IMR-90 (cell line): ENCODE measurements at places on chromosomes 11 and 22. TPM values are rescaled to one million over a fixed set of nuclear protein-coding genes. Genes with fewer than 3 reads are reported as not detected.

Gene RNH1
- 238 and 247 TPM in 2 replicates for polyA plus RNA-seq

Gene SORL1
- 1.0 and 1.2 TPM in 2 replicates for polyA plus RNA-seq

Gene NRIP3
- polyA plus RNA-seq = 9.8 and 11.5 TPM in 2 replicates

Gene MB
- polyA plus RNA-seq = not detected in 2 replicates

DNA sequence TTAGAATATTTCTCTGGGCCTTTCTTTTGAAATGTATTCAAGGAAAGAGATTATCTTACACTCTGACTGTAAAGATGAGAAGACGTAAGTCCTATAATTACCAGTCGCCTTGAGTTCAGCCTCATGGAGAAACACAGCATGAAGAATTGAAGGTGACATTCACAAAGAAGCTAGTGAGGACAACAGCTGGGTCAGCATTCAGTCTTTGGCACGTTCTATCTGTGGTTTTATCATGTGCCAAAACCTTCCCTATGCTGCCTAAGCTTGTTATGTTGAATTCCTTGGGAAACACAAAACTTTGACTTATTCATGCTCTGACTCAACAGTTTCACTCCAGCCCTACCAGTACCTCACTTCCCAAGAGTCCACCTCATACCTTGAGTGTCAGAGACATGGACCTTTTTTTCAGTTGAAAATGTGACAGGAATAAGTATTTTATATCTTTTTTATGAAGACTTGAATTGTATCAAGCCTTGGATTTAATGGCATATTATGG, 198.8 kb upstream of the KIRREL3 start:
- no peak overlapping the region for H3K4me3 ChIP-seq
- H3K4me1 ChIP-seq = no peaks in the 10 kb centered on the region
- H3K36me3 ChIP-seq = no peaks in the 10 kb centered on the region
- DNase-seq = no peak

DNA sequence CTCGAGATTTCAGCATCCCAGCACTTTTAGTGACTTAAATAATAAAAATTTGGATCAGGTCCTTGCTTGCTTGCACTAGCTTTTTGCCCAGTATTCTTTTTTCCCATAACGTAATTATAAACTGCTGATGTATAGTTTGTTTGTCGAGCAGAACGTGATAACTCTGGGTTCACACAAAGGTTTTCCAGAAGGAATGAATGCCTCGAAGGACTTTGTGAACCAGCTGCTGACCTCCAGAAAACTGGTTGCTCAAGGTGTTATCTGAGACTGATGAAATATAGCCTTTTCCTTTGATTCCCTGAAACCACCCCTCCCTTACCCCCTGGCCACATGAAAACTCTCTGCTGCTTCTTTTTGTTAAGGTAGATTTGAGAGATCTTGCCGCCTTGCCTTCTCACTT, 229.1 kb upstream of the CARD18 start:
- H3K4me1 ChIP-seq = no peaks in the 10 kb centered on the region
- no peak overlapping the region for H3K27ac ChIP-seq
- no peaks in the 10 kb centered on the region for H3K27me3 ChIP-seq
- H3K36me3 ChIP-seq = no peaks in the 10 kb centered on the region
- no peak for DNase-seq

DNA sequence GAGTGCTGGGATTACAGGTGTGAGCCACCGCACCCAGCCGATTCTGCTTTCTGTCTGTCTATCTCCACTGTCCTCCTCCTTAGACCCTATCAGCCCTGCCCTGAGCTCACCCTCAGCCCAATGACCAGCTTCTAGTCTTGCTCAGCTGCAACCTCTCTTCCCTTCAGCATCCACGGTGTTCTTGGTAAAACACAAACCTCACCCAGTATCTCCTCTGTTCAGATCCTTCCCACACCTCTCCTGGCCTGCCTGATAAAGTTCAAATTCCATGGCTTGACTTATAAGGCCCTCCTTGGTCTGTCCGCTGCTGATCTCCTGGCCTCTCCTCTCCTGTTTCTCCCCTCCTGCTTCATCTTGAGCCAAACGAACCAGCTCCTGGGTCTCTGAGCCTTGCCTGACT, 14.5 kb upstream of the NCF4 start:
- no peak overlapping the region for H3K27ac ChIP-seq
- no peaks in the 10 kb centered on the region for H3K36me3 ChIP-seq
- H3K4me1 ChIP-seq = no peaks in the 10 kb centered on the region
- no peak overlapping the region for H3K4me3 ChIP-seq

DNA sequence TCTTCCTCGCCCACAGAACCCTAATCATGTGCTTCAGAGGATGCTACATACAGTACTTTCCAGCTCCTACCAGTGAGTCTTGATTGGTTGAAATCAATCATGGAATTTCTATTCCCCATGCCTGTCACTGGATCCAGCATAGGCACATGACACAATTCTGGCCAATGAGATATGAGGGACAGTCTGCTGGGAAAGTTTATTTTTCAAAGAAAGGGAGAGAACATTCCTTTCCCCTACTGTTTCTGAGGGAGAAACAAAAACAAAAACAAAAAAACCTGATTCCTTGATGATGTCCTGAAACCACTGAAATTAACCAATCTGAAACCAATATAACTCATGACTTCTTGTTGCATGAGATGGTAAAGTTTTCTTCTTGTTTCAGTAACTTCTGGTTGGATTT, 3.3 kb upstream of the RCN1 start:
- H3K4me3 ChIP-seq = no peak overlapping the region; the same call in 1 of the 2 replicates
- no peaks in the 10 kb centered on the region for H3K27me3 ChIP-seq
- H3K36me3 ChIP-seq = no peaks in the 10 kb centered on the region
- DNase-seq = peak; percentile 52

DNA sequence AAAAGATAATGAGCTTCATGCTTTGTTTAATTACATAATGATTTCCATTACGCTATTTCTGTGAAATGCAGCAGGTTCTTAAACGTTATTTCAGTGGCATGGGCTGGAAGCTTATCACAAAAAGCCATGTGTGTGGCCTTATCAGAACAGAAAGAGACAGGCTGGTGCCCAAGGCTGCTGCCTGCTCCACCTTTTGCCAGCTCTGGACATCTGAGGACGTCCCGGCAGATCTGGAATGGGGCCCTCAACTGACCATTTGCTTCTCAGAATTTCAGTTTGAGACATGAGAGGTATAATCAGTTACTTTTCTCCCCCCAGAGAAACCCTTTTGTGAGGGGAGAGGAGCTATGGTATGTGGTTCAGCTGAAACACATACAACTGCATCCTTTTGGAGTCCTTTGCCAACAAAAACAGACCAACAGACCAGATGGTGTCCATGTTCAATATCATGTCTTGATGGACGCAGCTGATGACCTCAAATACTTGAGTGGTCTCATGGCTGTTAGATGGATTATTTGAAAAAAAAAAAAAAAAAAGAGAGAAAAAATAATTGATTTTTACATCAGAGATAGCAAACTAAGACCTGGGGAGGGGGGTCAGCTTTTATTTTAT, 8.6 kb downstream of the CDPF1 start:
- H3K27me3 ChIP-seq = no peaks in the 10 kb centered on the region
- H3K4me3 ChIP-seq = no peak overlapping the region
- peaks cover 25% of the 10 kb centered on the region for H3K36me3 ChIP-seq
- no peak overlapping the region for H3K27ac ChIP-seq
- H3K4me1 ChIP-seq = peaks cover 4% of the 10 kb centered on the region
